ENCODE measurements at places on chromosomes 11 and 22.

DNA sequence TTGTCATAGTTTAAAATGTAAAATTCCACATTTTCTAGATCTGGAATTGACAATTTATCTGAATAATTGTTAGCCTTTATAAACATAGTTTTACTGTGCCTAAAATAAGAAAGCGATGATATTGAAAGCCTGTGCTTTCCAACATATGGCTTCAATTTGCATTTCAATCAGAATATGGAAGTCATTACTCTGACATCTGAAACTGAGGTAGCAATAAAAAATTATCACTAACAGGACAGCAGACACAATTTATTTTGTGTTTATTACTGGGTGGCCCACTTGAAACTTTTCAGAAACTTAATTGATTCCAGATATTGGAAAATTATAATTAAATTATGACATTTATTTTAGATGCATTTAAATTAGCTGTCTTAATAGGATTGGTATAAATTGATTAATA, 78.5 kb downstream of the TMEM135 start:
- no peak for DNase-seq

GRCh38 chr11:110621826-110622225, 90.4 kb downstream of the ARHGAP20 start:
- no peak for DNase-seq

DNA sequence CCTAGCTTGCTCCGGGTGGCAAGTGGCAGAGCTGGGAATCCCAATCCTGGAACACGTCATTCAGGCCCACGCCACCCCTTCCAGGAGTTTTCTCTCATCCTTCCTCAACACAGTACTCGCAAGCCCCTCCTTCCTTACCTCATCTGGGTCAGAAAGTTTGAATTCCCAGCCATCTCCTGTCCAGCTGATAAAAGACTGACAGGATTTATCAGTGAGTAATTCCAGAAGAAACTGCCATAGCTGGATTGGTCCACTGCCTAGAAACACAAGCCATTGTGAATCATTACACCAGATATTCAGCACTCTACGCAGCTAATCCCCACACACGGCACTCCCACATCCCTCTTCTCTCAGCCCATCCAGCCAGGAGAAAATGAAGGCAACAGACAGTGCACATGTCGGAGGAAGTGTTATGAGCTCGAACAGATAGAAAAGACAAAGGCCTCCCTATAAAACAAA, 124.0 kb downstream of the ETS1 start:
- DNase-seq = no peak

DNA sequence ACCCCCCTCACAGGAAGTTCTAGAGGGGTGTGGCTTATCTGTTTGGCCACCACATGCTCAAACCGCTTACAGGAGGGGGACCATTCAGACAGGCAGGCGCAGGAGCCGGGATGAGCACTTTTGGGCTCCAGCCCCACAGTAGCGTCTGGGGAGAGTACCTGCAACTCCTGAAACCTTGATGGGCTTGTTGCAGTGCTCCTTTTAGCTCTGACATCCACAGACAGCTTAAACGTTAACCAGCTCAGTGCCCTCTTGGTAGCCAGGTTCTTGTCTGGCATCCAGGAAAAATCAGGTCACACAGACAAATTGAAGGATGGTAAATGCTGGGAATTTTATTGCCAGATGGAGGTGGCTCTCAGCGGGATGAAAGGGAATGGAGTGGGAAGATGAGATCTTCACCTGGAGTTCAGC, 326.3 kb downstream of the ETS1 start:
- DNase-seq = no peak

DNA sequence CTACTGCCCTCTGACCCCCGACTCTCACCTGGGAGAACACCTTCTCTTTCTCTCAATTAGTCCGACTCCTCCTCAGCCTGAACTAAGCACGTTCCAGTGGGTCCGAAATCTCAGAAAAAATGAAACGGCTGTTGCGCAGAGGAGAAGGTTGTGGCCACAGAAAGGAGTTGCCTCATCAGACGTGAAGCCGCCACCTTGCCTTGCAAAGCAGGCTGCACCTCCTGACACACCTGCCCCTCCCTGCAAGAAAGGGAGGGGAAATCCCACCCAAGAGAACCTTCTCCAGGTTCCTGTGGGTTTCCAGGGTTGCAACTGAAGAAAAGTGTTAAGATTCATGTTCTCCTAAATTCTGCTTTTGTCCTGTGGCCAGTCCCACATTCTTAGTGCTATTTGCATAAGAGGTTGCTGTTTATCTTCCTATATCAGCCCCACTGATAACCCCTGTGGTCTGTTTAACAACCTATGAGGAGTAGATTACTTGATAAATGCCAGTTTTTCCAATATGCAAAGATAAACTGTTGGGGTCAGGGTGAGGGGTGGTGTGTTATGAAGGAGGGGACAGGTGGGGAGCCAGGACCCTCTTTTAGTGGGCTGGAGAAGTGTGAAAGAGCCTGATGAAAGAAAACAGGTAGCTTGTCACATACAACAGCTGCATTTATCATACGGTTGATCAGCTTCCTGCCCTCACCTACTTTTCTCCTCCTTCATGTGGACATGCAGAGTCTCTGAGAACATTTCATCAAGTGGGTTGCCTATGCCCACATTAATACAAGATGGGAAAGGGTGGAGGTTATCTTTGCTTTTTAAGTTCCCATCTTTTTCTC, 18.2 kb downstream of the ZBTB16 start:
- no peak for DNase-seq

DNA sequence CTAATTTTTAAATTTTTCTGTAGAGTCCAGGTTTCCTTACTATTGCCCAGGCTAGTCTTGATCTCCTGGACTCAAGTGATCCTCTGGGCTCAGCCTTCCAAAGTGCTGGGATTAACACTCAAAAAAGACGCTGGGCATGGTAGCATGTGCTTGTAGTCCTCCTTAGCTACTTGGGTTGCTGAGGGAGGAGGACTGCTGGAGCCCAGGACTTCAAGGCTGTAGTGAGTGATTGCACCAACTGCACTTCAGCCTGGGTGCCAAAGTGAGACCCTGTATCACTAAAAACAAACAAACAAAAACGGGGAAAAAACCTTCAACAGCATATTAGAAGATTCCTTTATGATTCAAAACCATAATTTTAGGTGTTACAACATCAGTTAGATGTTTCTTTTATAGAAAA, 44.6 kb downstream of the RSF1 start:
- DNase-seq = no peak

DNA sequence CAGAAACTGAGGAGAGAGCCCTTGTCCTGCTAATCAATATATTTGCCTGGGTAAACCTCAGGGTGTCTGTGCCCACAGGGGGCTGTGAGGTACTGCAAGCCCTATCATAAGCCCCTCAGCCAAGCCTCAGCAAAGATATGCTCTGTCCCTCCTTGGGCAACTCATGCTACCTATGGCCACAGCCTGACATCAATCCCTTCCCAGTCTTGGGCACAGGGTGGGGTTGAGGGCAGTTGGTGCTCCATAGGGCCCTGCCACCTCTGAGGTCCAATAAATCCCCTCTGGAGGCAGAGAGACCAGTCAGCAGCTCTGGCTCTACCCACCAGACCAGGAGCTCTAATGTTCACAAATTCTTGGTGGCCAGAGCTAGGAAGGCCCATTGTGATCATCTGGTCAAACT, 23.8 kb downstream of the TPBGL start:
- no peak for DNase-seq

- no peak for DNase-seq
Observed at GRCh38 chr11:64264371-64264852, 13.1 kb downstream of the PLCB3 start.

- DNase-seq = no peak
Observed at GRCh38 chr11:14058061-14058460, 95.5 kb downstream of the SPON1 start.

DNA sequence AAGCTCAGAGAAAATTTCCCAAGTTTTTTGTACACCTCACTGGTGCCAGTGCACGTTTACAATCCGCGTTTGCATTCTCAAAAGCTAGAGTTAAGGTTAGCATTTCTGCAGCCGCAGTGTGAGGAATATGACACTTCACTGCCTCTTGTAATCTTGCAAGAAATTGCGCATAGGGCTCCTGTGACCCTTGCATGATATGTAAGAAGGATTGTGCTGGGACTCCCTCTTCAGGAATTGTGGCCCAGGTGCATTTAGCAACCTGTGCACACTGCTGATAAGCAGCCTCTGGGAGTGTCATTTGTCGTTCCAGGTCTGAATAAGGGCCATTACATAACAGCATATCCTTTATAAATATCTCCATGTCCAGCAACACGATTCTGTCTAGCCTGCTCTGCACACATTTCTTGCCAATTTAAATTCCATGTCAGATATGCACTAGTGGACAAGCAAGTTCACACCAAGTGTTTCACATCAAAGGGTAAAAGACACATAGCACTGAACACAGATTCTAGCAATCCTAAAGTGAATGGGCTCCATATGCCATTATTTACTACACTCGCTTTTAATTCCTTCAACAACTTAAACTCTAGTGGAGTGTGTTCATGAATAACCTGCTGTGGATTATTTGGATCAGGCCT, 69.2 kb upstream of the INCENP start:
- DNase-seq = no peak

DNA sequence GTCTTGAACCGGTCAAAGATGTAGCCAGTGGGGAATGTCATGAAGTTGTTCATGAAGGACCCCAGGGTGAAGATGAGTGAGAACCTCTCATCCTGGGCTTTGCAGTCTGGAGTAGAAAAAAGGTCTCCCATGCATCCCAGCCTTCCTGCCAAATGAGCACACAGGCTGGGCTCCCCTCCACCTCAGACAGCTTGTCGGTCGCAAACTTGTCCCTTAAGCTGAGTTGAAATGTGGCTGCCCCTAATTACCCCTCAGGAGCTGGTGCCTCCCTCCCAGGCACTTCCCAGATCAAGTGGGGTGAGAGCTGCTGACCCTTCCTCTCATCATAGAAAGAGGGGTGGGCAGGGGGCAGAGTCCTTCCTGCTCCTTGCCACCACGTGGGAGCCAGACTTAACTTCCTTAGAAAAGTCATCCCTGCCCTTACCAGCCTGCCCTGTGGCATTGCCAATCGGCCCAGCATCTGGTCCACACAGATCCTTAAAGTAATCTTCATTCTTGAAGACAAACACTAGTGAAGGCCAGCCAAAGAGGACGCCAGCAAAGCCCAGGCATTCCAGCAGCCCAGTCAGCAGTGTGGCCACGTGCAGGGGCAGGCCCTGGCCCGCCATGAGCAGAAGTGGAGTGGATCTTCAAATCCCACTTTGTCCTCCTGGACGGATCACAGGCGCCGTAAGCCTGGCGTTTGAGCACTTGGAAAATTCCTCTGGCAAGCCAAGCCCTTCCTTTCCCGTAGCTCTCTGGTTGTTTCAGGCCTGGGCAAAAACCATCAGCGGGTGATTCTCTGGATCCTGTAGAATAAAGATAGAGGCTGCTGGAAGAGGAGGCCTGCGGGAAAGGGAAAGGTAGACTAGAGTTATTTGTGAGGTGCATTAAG, 1.1 kb downstream of the SLC43A3 start:
- DNase-seq = peak; percentile 4

DNA sequence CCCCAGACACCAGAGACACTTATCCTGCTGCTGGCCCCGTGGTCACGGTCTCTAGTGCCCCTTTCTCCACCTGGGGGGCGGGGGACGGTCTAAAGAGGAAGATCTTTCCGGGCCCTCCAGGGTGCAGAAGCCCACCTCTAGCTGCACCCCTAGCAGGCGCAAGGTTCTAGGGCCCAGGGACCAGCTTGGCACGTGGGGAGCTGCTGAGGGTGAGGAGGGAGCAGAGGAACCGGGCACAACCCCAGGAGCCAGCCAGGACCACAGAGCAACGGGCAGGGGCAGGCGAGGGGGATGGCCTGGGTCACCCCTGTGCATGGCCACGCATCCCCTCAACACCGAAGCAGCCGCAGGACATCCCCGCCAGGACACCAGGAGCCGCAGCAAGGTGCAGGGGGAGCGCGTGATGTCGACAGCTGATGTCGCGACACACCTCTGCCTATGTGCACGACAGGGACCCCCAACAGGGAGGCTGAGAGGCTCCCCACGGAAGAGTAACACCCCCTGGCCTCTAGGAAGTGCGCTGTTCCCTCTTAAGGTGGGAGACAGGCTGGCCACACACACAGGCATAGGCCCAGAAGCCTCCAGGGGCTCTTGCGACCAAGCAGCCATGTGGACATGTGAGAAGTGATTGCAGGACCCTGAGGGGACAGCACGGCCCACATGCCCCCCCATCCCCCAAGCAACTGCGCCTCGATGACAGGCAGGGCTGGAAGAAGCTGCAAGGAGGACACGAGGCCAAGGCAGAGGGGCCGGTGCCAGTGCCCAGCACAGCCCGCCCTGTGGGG, 5.1 kb downstream of the LRFN4 start:
- DNase-seq = no peak

GRCh38 chr11:71454470-71455113, 1.6 kb downstream of the NADSYN1 start:
- no peak for DNase-seq

- no peak for DNase-seq
Observed at GRCh38 chr22:37627545-37627944, 11.9 kb upstream of the SH3BP1 start.

Data from right kidney (tissue), 9 donors.